CD8-positive, alpha-beta memory T cell (primary cell): ENCODE measurements at places on chromosomes 16 and 17.

DNA sequence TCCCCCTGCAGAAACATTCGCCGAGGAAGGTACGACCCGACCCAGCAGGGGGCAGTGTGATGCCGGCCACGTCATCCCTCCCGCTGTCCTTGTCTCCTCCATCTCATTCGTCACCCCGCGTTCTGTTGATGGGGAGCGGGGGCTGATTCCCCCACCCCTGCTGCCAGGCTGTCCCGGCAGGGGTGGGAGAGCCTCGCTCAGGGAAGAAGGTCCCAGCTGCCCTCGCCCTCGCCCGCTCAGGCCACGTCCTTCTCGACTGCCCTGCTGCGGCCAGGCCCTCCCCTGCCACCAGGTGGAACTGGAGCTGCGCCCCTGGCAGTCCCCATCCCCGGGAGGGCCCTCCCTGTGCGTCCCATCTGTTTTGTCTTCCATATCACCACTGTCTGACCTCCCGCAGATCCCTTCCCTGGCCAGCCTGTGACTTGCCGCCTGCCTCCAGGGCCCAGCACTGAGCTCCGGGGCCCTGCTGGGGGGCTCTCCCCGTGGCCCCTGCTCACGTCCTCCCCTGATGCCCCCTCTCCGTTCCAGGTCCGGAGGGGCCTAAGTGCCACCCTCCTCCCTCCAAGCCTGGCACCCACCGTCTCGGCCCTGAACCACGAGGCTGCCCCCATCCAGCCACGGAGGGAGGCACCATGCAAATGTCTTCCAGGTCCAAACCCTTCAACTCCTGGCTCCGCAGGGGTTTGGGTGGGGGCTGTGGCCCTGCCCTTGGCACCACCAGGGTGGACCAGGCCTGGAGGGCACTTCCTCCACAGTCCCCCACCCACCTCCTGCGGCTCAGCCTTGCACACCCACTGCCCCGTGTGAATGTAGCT lies 20.6 kb downstream of the ADAM11 start:
- DNase-seq: peak; percentile 75

GRCh38 chr16:57611181-57611580 lies 17.2 kb upstream of the ADGRG1 start:
- DNase-seq: no peak

GRCh38 chr17:49633250-49633649 lies 44.6 kb downstream of the SPOP start:
- no peak for DNase-seq

DNA sequence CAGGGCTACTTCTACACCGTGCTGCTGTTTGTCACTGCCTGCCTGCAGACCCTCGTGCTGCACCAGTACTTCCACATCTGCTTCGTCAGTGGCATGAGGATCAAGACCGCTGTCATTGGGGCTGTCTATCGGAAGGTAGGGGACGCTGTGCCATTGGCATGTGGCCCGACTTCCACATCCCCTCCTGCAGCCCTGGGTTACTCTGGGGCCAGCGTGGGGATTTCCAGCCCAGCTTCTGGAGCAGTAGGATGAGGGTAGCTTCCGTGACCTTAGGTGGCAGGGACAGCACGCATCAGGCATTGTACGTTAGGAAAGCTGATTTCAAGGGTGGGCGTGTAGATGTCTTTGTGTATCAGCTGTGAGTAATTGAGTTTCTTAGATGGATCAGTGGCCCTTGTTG lies 96.5 kb downstream of the ABCC1 start:
- no peak for DNase-seq

GRCh38 chr16:78659216-78659615 lies 559.8 kb downstream of the WWOX start:
- DNase-seq: no peak

DNA sequence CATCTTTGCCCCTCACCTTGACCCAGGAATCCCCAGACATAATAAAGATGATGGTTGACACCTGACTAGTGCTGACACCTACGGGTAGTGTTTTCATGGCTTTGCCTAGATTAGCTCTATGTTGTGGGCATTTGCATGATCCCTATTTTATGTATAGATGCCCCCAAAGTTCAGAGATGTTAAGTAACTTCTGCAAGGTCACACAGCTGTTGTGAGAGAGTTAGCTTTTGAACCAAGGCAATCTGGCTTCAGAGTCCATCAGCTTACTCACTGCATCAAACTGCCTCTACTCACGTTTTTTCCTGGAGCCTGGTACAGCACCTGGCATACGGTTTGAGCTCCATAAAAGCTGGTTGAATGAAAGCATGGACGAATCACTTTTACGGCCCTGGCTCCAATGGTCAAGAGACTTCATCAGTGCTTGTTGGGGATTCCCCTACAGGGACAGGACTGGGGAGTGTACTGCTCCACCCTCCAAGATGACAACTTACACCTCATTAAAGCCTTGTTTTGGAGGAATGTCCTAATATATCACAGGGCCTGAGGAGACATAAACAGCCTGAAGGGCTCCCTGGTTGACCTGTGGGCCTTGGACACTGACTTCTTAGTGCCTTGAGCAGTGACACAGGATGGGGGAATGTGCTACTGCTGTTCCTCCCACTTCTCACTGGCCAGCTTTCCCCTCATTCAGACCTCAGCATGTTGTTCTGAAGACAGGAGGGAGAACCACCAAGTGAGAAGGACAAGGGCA lies 193.2 kb upstream of the ASIC2 start:
- no peak for DNase-seq

GRCh38 chr17:58208344-58208743 lies 10.7 kb downstream of the MKS1 start:
- no peak for DNase-seq

- DNase-seq: no peak
Measured at GRCh38 chr17:6843241-6843880, 11.8 kb upstream of the TEKT1 start.

GRCh38 chr17:43532581-43532980 lies 13.6 kb downstream of the ETV4 start:
- DNase-seq: no peak

- peak; percentile 23 for DNase-seq
Measured at GRCh38 chr16:88534638-88535190, 35.5 kb upstream of the ZC3H18 start.

GRCh38 chr17:62444063-62444462 lies 20.4 kb downstream of the METTL2A start:
- DNase-seq: no peak

DNA sequence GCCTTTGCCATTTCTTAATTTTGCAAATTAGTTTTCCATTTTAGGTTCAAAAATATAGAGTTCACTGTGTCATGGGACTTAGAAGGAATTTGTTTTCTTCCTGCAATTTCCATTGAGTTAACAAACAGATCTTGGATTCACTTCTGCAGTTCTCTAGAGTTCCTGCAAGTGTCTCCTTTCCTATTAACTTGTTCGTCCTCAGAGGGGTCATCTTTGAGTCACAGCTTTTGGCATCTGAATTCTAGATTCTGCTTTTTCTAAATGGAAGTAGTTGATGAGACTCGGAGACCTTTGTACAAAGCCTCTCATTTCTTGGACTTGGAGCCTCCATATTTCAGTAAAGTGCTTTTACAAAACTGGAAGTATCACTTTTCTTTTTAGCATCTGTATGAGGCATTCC lies 323.3 kb downstream of the BCAS3 start:
- DNase-seq: no peak

GRCh38 chr16:74019612-74020011 lies 277.0 kb upstream of the PSMD7 start:
- DNase-seq: no peak

DNA sequence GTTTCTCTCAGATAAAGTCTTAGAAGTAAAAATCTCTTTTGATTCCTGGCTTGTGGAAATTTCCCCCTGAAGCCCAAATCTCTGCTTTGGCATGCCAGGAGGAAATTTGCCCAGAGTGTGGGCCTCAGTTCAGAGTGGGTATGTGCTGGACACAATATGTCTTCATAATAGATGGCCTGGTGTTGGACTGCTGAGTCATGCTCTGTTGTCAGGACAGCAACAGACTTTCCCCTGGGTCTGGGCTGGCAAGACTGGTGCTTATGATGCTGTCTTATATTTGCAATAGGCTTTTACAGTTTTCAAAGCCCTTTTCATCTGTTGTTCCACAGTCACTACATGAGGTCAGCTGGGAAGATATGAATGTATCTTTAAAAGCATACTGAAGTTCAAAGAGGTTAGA lies 57.0 kb downstream of the SHISA9 start:
- DNase-seq: no peak

- DNase-seq: no peak
Measured at GRCh38 chr16:89200124-89200849, at the start of gene SLC22A31. Gene SLC22A31, minus strand, starts transcription at chr16:89200537. Its CDS starts 36 bp downstream, at chr16:89200501.

DNA sequence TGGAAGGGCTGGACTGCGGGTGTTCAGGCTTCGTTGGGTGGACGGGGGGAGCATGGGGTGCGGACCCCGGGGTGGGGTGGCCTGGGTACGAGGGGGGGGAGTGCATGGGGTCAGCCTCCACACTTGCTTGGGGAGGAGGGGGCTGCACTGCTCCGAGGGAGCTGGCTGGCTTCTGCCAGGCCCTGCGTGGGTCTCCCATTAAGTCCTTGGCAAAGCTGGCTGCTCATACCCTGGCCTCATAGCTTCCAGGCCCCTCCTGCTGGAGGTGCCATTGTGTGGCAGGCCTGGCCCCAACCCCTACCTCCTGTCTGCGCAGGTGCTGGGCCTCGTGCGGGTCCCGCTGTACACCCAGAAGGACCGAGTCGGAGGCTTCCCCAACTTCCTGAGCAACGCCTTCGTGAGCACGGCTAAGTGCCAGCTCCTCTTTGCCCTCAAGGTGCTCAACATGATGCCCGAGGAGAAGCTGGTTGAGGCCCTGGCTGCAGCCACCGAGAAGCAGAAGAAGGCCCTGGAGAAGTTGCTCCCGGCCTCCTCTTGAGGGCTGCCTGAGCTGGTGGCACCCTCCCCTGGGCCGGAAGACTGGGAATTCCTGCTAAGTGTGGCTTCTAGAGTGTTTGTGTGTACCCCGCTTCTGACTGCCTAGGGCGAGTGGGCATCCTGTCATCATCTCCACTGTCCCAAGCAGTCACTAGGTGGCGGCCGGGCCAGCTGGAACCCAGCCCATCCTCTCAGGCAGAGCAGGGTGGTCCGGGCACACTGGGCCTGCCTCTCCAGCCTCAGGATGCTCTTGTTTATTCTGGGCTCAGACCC lies 1.5 kb downstream of the NUDT16L1 start:
- DNase-seq: peak; percentile 49

GRCh38 chr16:12507366-12507765 lies 296.3 kb downstream of the CPPED1 start:
- DNase-seq: no peak
